NCI-H510A treated with DMSO at 0.1 percent for 48 hours (cell line): ENCODE measurements at places on chromosomes 3 and 15.
A peak's percentile ranks its signal among the peaks of the same experiment; 100 is the strongest.

DNA sequence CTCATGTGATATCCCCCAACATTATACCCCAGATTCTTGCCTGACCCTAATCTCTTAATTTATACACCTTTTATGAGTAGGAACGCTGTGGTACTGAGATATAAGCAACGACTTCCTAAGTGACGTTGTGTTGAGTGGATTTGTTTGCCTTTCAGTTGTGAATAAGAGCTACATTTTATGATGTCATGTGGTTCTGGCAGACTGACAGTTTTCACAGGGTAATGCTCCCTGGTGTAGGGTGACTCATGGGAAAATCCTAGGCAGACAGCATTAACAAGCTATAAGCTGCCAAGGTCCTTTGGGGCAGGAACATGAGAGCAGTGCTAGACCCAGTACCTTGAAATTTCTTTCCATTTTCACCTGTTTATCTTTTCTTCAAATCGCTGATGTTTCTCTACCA is 11.2 kb downstream of the C3orf52 start:
- DNase-seq, result peak; percentile 69

DNA sequence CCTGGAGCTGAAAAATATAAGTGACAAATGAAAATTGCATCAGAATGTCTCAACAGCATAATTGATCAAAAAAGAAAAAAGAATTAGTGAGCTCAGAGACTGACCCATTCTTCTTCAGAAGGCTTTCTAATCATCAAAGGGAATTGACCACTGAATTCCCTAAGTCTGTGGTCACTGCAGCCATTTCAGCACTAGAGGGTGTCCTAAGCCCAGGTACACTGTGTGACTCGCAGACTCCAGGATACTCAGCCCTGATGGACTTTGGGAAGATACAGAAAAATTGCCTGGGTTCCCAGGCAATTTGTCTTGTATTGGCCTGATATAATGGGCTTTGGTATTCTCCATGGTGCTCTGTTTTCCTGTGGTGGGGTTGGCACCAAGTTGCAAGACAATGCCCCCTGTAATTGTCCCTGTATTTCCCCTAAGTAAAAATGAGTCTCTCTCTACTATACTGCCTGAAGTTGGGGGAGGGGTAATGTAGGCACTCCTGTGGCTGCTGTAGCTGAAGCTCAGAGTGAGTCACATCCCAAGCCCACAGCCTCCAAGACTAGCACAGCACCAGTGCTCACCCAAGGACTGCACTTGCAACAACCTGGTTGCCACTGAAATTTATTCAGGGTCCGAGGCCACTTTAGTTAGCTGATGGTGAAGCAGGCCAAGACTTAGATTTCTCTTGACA is 256.0 kb upstream of the STAC start:
- DNase-seq, result peak; percentile 26

DNA sequence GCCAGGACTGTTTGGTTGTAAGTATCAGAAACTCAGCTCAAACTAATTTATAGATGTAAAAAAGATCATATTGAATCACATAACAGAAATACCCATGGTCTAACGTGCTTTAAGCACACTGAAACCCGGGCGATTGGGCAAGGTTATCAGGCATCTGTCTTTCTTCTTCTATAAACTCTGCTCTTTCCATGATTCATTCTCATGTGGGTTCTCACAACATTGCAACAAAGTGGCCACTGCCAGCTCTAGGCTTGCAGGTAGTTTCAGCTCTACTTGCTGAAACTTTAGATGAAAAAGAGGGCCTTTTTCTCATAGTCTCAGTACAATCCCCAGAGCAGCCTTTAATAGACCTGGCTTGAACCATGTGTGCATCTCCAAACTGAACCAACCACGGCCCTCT is 456.1 kb downstream of the MFSD1 start:
- DNase-seq, result no peak

GRCh38 chr15:45254405-45254804 is 2.4 kb downstream of the SLC28A2 start:
- no peak for DNase-seq

DNA sequence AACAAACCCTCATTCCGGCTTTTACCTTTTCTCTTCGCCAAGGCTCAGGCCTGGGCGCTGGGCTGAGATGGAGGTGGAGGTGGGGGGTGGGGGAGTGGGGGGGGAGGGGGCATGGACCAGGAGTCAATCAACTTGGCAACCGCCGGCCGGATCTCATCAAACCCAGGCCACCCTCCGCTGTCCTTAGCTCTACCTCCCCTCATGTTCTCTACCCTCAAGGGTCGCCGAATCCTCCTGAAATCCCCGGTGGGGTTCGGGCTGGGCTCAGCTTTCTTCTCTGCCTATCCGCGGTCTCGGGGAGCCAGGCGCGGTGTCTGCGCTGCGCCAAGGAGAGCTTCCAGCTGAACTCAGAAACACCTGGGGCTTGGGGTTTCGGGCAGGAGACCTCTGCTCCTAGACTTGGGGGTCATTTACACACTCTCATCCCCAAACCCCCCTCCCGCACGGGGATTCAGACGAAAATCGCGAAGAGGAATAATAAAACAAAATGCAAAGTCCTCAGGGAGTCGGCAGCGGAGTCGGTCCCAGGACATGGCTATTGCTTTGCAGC is 2.5 kb downstream of the ONECUT1 start:
- no peak for DNase-seq

DNA sequence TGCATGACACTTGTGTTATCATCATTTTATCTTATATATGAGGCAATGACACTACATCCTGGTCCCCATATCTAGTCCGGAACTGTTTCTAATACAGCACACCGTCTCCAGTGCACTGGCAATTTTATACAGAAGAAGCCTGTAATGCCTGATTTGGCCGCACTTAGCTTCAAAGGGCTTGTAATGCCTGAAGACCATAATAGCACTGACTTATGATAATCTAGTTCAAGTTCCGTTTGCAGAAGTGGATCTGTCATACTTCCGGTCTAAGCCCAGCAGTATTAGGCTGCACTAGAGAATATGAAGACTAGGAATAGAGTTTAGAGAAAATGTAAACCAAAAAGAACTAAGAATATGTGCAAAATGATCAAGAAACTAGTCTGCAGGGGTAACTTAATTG is 1.3 kb downstream of the BNIP2 start:
- peak; percentile 9 for DNase-seq

GRCh38 chr3:120470870-120471269 is 20.1 kb upstream of the FSTL1 start:
- DNase-seq, result no peak

GRCh38 chr15:98150084-98150483 is 189.6 kb downstream of the ARRDC4 start:
- no peak for DNase-seq

DNA sequence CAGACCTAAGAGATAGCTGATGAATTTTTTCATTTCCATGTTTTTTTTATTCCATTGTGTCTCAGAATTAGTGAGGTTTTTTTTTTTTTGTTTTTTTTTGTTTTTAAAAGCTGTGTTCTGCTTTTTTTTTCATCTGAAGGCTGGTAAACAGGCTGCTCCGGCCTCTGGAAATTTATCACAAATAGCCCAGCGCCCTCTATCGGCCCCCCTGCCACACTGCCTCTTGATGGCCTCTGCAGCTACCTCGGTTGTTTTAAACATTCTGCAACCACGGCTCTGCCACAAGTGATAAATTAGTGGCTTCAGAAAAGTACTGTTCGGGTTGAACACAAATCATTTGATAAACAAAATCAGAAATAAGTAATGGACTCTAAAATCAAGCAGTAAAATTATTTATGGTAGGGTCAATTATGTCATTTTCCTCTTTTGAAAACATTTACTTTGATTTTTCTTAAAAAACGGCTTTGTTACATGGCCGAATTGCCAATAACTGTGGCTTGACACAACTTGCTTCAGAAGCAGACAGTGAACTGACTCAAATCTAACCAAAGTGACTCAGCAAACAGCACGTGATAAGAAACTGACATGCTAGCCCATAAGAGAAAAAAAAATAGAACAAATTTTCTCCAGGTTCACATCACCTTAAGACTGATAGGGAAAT is 87.8 kb downstream of the RSL24D1 start:
- peak; percentile 62 for DNase-seq

DNA sequence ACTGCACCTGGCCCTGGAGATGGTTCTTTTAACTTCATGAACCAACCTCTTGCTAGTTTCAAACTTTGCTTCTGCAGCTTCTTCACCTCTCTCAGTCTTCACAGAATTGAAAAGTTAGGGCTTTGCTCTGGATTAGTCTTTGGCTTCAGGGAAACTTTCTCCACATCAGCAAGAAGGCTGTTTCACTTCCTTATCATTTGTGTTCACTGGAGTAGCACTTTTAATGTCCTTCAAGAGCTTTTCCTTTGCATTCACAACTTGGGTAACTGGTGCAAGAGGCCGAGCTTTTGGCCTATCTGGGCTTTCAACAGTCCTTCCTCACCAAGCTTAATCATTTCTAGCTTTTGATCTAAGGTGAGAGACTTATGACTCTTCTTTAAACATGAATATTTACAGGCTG is 15.7 kb upstream of the TM2D3 start:
- no peak for DNase-seq

- DNase-seq, result no peak
These were observed 20.8 kb upstream of the ALAS1 start for GRCh38 chr3:52176951-52177700.

DNA sequence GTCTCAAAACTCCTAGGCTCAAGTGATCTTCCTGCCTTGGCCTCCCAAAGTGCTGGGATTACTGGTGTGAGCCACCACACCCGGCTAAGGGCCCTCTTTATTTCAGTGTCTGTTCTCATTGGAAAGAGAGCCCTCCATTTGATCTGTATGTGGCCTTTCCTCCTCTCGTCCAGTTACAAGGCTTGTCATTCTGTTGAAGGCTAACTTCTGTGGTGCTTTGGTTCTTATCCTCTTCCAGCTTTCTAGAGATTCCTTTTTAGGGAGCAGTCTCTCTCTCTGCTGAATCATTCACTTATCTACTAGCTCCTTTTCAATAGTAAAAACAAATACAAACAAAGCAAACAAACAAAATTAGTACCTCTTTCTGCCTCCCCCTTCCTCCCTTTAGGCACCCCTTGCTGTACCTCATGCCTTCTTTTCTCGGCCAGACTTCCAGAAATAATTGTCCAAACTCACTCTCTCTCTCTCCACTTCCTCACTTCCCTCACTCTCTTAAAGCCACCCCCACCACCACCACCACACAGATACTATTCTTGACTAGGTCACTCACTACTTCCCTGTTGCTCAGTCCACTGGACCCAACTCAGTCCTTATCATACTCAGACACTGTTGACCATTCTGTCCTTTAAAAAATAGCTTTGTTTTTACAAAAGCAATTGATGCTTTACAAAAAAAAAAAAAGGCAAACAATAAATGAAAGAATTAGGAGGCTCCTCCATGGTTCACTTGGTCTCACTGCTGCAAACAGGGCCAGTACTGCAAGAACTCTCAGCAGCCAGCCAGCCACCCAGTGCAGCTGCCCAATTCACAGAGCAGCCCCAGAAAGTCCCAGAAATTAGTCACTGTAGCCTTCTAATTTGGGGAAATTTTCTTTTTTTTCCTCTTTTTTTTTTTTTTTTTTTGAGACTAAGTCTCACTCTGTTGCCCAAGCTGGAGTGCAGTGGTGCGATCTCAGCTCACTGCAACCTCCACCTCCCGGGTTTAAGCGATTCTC is 31.7 kb upstream of the RAB11A start:
- DNase-seq, result no peak

- no peak for DNase-seq
These were observed 254.3 kb downstream of the RYR3 start for GRCh38 chr15:33565094-33565493.

DNA sequence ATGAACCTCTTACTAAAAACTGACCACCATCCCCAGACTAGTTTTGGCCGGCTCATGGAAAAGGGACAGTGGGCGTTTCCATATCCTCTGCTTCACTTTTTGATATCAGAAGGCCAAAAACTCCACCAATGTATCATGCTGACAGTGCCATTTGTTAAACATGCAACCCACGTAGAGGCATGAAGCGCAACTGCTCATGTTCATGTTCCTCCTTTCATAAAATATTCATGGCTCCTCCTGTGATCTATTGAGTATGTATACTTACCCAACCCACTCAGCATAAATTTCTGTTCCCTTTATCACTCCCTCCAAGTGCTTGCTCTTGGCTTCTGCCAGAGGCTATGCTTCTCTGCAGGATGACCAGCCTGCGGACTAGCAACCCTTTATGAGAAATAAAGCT is 58.7 kb upstream of the TGFBR2 start:
- no peak for DNase-seq

DNA sequence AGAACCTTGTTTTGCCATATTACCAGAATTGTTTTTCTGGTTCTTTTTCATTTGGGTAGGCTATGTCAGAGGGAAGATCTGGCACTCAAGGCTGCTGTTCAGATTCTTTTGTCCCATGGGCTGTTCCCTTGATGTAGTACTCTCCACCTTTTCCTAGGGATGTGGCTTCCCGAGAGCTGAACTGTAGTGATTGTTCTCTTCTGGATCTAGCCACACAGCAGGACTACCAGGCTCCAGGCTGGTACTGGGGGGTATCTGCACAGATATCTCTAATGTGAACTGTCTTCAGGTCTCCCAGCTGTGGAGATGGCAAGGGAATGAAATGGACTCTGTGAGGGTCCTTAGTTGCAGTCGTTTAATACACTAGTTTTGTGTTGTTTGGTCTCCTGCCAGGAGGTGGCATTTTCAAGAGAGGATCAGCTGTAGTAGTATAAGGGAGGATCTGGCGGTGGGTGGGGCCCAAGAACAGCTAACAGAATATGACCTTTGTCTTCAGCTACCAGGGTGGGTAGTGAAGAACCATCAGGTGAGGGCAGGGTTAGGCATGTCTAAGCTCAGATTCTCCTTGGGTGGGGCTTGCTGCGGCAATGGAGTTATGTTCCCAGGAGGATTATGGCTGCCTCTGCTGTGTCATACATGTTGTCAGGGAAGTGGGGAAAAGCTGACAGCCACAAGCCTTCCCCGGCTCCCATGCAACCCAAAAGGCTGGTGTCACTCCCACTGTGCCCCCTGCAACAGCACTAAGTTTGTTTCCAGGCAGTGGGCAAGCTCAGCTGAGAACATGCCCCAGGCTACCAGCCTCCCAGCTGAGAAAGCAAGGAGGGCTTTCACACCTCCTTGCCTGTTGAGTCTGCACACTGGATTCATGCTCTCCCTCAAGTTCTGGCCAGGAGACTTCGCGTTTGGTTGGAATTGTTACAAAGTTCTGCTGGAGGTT is 252.5 kb downstream of the ISL2 start:
- DNase-seq, result no peak

DNA sequence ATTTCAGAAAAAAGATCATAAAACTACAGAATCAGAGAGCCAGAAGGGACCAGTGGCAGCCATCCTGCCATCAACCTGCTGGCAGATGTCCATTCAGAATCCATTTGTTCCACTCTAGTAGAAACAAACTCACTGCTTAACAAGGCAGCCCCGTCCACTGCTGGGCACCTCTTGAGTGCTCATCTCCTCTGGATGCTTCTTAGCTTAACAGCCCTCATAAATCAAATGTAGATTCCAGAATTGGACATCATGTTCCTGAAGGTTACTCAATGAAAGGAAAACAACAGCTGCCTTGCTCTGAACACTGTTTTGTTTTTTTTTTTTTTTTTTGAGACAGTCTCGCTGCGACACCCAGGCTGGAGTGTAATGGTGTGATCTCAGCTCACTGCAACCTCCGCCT is 37.3 kb downstream of the ABCC5 start:
- peak; percentile 5 for DNase-seq

GRCh38 chr15:69059557-69059943 is 45.1 kb downstream of the NOX5 start:
- DNase-seq, result no peak

GRCh38 chr3:170000051-170000450 is 33.4 kb downstream of the SEC62 start:
- DNase-seq, result no peak
